ENCODE measurements at places on chromosomes 2 and 18.

GRCh38 chr2:156593594-156593921, 157.4 kb downstream of the GPD2 start:
- no peak for DNase-seq

- DNase-seq: no peak
Observed at GRCh38 chr18:62106271-62106670, 80.6 kb downstream of the PIGN start.

DNA sequence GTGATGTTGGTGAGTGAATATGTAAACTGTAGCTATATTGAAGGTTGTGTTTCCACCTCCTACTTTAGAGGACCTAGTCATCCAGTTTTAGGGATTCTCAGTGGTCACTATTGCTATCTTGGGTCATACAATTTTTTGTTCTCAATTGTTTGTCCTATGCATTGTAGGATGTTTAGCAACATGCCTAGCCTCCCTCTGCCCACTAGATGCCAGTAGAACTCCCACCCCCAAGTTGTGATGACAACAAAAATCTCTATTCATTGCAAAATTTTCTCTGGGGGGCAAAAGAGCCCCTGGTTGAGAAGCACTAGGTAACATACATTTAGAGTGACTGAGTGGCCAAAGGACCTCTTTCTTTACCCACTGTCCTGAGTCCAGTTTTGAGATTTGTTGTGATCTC, 87.3 kb downstream of the LRRTM4 start:
- no peak for DNase-seq

- DNase-seq: no peak
Observed at GRCh38 chr2:181319286-181319685, 137.9 kb upstream of the ITGA4 start.

DNA sequence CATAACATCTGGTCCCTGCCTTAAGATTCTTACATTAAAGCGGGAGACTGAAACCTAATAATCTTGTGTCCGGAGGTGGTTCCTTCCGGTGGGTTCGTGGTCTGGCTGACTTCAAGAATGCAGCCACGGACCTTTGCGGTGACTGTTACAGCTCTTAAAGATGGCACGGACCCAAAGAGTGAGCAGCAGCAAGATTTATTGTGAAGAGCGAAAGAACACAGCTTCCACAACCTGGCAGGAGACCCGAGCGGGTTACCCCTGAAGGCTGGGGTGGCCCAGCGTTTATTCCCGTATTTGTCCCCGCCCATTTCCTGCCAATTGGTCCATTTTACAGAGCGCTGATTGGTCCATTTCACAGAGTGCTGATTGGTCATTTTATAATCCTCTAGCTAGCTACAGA, 122.3 kb upstream of the SIX2 start:
- DNase-seq: no peak

GRCh38 chr2:30456106-30456505, 9.1 kb downstream of the LCLAT1 start:
- DNase-seq: no peak

GRCh38 chr2:233360771-233361176, 6.5 kb downstream of the DGKD start:
- DNase-seq: no peak

- no peak for DNase-seq
Observed at GRCh38 chr18:51066273-51066672, 36.3 kb downstream of the SMAD4 start.

- no peak for DNase-seq
Observed at GRCh38 chr2:158713523-158714138, 81.5 kb upstream of the DAPL1 start.

- DNase-seq: no peak
Observed at GRCh38 chr18:67705748-67706147, 189.2 kb upstream of the DSEL start.

GRCh38 chr2:200087451-200087850, 132.1 kb downstream of the MAIP1 start:
- no peak for DNase-seq

GRCh38 chr18:63440881-63441280, 18.6 kb upstream of the VPS4B start:
- no peak for DNase-seq

- no peak for DNase-seq
Observed at GRCh38 chr2:46847185-46847710, 68.4 kb downstream of the MCFD2 start.

- DNase-seq: no peak
Observed at GRCh38 chr18:31380912-31381311, 4.3 kb downstream of the DSG4 start.

- no peak for DNase-seq
Observed at GRCh38 chr2:37244017-37244416, 12.6 kb downstream of the NDUFAF7 start.
